Retinal pigment epithelial cell (primary cell): ENCODE measurements at places on chromosomes 7 and 10.

- no peak for DNase-seq
Observed at GRCh38 chr10:43206391-43207235, 60.3 kb downstream of the RASGEF1A start.

DNA sequence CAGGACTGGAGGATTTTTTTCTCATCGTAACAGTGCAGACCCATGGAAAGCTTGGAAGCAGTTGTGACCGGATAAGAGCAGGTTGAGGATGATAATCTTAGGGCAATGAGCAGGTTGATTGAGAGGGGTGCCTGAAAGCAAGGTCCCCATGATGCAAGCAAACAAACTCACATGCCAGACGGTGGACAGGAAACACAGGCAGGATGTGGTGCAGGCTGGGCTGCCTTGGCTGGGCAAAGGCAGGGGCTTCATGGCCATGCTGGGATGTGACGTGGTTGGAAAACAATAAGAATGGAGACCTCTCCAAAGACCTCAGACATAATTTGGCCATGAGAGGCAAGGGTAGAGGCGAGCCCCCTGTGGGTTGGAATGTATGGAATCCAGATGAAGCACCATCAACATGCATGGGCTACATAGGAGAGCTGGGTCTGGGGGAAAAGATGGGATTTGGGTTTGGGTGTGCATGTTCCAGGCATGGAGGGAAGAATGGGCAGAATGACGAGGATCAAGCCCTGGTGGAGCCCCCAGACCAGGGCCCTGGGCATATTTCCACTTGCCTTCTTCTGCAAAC is 58.3 kb downstream of the IKZF1 start:
- no peak for DNase-seq

GRCh38 chr10:4538016-4538415 is 288.0 kb upstream of the AKR1E2 start:
- DNase-seq: no peak

DNA sequence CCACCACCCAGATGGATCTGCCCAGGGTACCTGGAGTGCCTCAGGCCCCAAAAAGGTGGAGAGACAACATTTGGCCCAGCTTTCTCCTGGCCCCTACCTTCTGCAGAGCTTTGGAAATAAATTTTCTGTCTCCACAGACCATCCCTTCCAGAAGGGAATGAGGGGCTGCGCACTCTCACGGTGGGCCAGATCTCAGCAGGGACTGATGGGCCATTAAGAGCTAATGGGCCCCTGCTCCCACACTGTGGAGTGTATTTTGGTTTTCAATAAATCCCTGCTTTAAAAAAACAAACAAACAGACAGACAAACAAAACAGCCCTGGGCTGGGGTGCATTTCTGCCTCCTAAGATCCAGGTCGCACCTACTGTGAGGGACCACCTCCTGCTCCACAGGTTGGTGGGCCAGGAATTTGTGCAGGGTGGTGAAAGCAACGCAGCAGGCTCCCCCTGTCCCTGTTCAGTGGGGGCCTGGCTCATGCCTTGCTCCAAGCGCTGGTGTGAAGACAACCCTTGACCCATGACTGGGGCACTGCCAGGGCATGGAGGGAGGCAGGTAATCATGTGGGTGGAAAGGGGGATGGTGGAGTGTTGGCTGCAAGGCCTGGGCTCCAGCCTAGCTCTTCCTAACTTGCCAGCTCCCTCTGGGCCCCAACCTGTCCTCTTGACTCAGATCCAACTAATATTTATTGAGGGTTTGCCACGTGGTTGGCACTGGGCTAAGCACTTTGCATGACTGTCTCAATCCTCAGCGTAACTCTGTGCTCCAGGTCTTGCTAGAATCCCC is 88.5 kb downstream of the COL13A1 start:
- no peak for DNase-seq

GRCh38 chr7:145474009-145474686 is 638.3 kb upstream of the TPK1 start:
- DNase-seq: no peak

- DNase-seq: no peak
Observed at GRCh38 chr10:43355749-43356371, 15.6 kb upstream of the FXYD4 start.

- DNase-seq: no peak
Observed at GRCh38 chr10:1369665-1370064, 313.5 kb downstream of the WDR37 start.

- no peak for DNase-seq
Observed at GRCh38 chr7:96701258-96701657, 8.4 kb downstream of the SEM1 start.
